ENCODE measurements at places on chromosomes 4 and X.

- peak; percentile 89 for DNase-seq
Measured at GRCh38 chrX:65690057-65690855, 22.8 kb downstream of the MSN start.

DNA sequence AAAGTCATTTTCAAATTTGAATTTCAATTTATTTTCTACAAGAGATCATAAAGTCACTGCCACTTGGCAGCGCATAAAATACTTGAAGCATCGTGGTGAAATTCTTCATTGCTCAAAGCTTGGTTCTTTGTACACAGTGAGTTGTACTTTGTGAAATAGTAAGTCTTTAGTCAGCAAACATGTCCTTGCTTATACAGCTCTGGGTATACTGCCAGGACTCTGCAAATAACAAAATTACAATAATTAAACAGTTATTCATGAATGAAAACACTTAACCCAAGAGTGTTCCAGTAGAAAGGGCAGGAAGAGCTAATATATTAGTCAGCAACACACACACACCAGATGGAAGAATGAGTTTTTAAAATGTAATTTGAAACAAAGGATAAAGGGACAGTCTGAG is 1300.9 kb upstream of the DIAPH2 start:
- DNase-seq = no peak

- no peak for DNase-seq
Measured at GRCh38 chr4:145538596-145538995, 56.9 kb downstream of the SMAD1 start.

GRCh38 chr4:472881-473569 is 25.9 kb downstream of the ZNF721 start:
- peak; percentile 9 for DNase-seq

Measured in foreskin melanocyte (primary cell).